Memory B cell (primary cell): ENCODE measurements at places on chromosomes 2 and 18.

DNA sequence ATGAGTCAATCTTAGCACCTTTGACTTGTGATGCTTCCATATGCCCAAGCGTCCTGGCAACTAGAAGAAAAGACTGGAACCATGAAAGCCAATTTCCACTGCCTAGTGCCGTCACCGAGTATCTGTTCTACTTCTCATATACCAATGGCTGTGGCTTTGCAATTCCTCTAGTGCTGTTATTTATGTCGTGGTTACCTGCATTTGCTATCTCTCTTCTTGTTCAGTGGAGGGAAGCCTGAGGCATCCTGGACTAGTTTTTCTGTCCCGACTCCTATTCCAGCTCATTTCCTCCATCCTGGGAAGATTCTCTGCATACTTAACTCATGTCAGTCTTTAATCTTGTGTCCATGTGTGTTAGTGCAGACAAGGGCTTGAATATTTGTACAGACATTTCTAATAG, 117.9 kb downstream of the FEZ2 start:
- H3K4me3 ChIP-seq: no peak overlapping the region
- H3K27ac ChIP-seq: no peak overlapping the region
- no peaks in the 10 kb centered on the region for H3K27me3 ChIP-seq
- H3K4me1 ChIP-seq: no peaks in the 10 kb centered on the region
- no peak for DNase-seq

DNA sequence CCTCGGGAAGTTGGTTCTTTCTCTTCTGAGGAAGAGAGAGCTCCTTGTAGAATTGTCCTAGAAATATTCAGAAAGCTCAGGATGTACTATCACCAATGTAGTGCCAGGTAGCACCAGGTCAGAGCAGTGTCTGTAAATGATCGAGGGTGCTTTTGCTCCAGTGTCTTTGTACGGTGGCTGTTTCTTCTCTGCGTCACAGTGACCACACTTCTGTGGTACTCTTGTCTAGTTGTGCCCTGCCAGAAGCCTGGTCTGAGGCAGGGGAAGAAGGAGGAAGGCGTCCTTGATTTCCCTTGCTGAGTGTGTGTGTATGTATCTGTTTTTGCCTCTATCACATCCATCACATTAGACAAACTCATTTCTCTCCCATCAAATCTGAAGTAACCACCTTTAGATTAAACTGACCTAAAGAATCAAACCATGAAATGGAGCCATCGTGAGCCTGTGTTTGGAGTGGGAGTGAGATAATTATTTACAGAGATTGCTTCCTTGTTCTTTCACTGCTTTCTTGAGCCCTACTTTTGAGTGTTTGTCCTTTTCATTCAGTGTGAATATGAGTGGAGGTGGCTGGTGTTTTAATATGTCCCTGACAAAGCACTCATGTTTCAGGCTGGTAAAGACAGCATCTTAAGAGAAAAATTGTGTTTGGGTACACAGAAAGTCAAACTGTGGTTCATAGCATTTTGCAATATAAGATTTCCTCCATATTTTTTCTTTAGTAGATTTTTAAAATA, 97.2 kb downstream of the ACOXL start:
- peaks cover 1% of the 10 kb centered on the region for H3K36me3 ChIP-seq
- no peak overlapping the region for H3K4me3 ChIP-seq
- no peak for DNase-seq
- peaks cover 17% of the 10 kb centered on the region for H3K27me3 ChIP-seq
- no peaks in the 10 kb centered on the region for H3K4me1 ChIP-seq
- H3K27ac ChIP-seq: no peak overlapping the region

DNA sequence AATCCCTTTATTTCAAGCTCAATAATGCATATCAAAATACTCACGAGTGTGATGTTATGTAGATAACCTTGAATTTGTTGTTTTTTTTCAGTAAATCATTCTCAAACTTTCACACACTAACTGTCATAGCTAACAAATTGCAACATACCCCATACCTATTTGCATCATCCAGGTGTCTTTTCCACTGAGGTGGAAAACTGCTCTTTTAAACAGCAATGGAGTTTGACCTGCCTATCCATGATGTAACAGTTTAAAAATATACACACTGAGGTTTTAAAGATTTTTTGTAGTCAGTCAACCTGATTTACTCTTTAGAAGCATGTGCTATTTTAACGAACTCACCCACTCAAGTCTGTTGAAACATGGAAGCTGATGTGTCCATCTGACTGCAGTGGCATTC, 298.7 kb downstream of the RND3 start:
- H3K36me3 ChIP-seq: no peaks in the 10 kb centered on the region
- H3K27me3 ChIP-seq: no peaks in the 10 kb centered on the region
- no peak for DNase-seq

GRCh38 chr2:208142240-208142924, 3.6 kb downstream of the CRYGB start:
- no peak overlapping the region for H3K27ac ChIP-seq
- no peak for DNase-seq
- peaks cover 2% of the 10 kb centered on the region for H3K27me3 ChIP-seq
- no peaks in the 10 kb centered on the region for H3K36me3 ChIP-seq

DNA sequence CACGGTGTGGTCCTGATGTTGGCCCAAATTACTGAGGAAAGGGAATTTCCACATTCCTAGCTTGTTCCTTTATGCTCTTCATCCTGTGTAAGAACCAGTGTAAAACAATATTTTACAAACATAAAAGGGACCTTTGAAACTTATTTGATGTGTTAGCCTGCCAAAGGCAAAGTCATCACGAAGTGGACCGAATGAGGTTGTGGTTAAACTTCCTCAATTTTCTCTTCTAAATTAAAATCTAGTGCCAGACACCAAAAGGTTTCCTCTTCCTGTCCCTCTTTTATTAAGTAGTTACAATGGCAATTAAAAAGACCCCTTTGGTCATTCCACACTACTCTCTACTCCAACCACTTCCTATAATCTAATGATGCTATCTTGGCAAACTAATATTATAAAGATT, 279.8 kb downstream of the AFF3 start:
- H3K27ac ChIP-seq: no peak overlapping the region
- H3K36me3 ChIP-seq: peaks cover 15% of the 10 kb centered on the region
- H3K4me3 ChIP-seq: peak overlapping the region; percentile 11
- H3K27me3 ChIP-seq: no peaks in the 10 kb centered on the region

- peaks cover 3% of the 10 kb centered on the region for H3K36me3 ChIP-seq
- no peak overlapping the region for H3K4me3 ChIP-seq
- no peaks in the 10 kb centered on the region for H3K4me1 ChIP-seq
- DNase-seq: no peak
- peaks cover 21% of the 10 kb centered on the region for H3K27me3 ChIP-seq
Observed at GRCh38 chr18:9905401-9905922, 8.4 kb upstream of the VAPA start.

GRCh38 chr2:205982776-205983327, 103.1 kb downstream of the INO80D start:
- no peaks in the 10 kb centered on the region for H3K36me3 ChIP-seq
- H3K27me3 ChIP-seq: no peaks in the 10 kb centered on the region
- H3K4me1 ChIP-seq: no peaks in the 10 kb centered on the region
- H3K4me3 ChIP-seq: no peak overlapping the region
- no peak for DNase-seq
- H3K27ac ChIP-seq: no peak overlapping the region

- H3K36me3 ChIP-seq: no peaks in the 10 kb centered on the region
- peaks cover 3% of the 10 kb centered on the region for H3K4me1 ChIP-seq
- H3K27ac ChIP-seq: no peak overlapping the region
- H3K27me3 ChIP-seq: no peaks in the 10 kb centered on the region
Observed at GRCh38 chr2:159773426-159773825, 24.6 kb downstream of the CD302 start.

DNA sequence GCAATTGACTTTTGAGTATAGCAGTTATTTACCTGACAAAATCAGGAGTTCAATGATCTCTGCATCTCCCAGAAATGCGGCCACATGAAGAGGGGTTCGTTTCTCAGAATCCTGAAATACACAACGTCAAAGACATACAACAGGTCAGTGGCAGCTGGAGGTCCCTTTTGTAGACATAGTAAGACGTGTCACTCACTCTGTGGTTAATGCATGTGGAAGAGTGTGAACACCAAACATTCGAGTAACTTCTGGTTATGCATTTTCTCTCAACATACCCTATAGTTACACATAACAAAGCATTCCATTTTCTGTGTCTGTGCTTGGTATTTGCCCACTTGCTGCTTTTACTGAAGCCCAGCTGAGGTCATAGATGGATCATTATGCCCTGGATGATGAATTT, 163.6 kb downstream of the ANKRD44 start:
- peak overlapping the region; percentile 83 for H3K27ac ChIP-seq
- peaks cover 51% of the 10 kb centered on the region for H3K4me1 ChIP-seq
- no peak overlapping the region for H3K4me3 ChIP-seq

- no peaks in the 10 kb centered on the region for H3K36me3 ChIP-seq
- no peaks in the 10 kb centered on the region for H3K4me1 ChIP-seq
- H3K27me3 ChIP-seq: no peaks in the 10 kb centered on the region
- no peak for DNase-seq
- H3K27ac ChIP-seq: no peak overlapping the region
Observed at GRCh38 chr2:153622285-153622684, 143.7 kb upstream of the RPRM start.

GRCh38 chr18:39872651-39873050, 2082.4 kb upstream of the PIK3C3 start:
- H3K4me3 ChIP-seq: no peak overlapping the region
- H3K27ac ChIP-seq: no peak overlapping the region
- H3K27me3 ChIP-seq: no peaks in the 10 kb centered on the region
- no peaks in the 10 kb centered on the region for H3K4me1 ChIP-seq
- DNase-seq: no peak
